Activated CD8-positive, alpha-beta T cell treated with anti-CD3 and anti-CD28 coated beads for 36 hours (primary cell): ENCODE measurements at places on chromosomes 7 and 10. TPM values are rescaled to one million over a fixed set of nuclear protein-coding genes. Genes with fewer than 3 reads are reported as not detected.

GRCh38 chr10:60777696-60778213 lies 523 bp upstream of the CDK1 start:
- DNase-seq: no peak

Gene PRPS1L1
- not detected for total RNA-seq

DNA sequence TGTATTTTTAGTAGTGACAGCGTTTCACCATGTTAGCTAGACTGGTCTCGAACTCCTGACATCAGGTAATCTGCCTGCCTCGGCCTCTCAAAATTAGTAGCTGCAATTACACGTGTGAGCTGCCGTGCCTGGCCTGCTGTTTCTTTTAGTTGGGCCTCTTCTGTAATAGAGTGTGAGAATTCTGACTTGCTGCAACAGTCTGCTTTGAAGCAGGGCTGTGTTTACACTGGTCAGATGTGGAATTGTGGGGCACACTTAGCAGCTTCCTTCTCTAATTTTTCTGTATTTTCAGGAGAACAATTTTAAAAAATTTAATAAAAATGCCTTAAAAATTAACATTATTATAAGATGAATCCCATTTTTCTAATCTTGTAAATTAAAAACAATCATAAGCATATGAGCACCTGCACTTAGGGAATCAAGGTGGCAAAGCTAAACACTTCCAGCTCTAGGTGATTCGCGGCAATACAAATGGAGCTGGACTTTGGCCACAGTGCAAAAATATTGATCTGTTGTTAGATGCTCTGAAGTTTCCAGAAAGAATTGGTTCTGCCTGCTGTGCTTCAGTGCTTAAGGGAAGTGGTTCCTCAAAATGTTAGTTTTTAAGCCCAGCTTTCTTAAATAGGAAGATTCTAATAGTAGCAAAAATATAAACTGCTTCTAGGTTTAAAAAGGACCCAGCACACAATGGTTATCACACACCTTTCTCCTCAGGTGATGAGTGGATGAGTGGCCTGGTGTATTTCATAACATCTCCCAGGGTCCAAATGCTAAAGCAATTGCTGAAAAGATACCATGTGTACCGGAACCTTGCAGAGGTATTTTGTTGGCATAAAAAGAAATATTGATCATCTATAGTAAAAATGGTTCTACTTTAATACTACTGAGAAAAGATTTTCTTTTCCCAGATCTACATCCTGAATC lies 63.5 kb upstream of the ATRNL1 start:
- DNase-seq: no peak

- DNase-seq: no peak
Measured at GRCh38 chr10:100253041-100253440, 14.4 kb downstream of the CWF19L1 start.

GRCh38 chr10:62732841-62733653 lies 71.5 kb upstream of the ADO start:
- DNase-seq: peak; percentile 76

Gene NPFFR1
- not detected for total RNA-seq

Gene ARHGAP19
- total RNA-seq: 42.3 TPM

DNA sequence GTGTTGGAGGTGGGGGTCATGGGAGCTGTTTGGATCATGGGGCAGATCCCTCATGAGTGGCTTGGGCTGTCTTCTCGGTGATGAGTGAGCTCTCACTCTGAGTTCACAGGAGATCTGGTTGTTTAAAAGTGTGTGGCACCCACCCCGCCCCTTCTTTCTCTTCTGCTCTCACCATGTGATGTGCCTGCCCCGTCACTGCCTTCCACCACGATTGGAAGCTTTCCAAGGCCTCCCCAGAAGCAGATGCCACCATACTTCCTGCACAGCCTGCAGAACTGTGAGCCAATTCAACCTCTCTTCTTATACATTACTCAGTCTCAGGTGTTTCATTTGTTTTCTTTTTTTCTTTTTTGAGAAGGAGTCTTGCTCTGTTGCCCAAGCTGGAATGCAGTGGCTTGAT lies 170.0 kb downstream of the PTPN20 start:
- DNase-seq: peak; percentile 47
